ENCODE measurements at places on chromosomes 3 and 15. TPM values are rescaled to one million over a fixed set of nuclear protein-coding genes. Genes with fewer than 3 reads are reported as not detected.
A peak's percentile ranks its signal among the peaks of the same experiment; 100 is the strongest.

- no peak for DNase-seq
Measured at GRCh38 chr3:88626456-88627120, 476.8 kb downstream of the C3orf38 start.

DNA sequence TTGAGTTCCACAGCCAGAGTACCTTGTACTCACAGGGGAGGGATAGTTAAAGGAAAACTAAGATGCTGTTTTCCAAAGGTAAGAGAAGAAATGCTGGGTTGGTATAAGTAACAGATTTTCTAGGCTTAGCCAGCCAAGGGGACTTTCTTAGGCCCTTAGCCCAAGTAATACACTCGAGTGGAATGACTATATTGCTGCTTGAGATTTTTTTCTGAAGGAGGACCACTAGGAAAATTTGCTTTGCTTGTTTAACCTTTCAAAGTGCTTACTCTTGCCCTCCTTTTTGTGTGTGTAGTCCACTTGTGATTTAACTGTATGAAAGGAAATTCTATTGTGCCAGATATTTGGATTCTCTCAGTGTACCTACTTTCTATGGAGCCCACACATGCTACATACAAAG lies 50.5 kb downstream of the IL5RA start:
- no peak for DNase-seq

P2RY14 gene
- total RNA-seq: 1.5 TPM

NKTR gene
- total RNA-seq: 68.7 TPM

DNA sequence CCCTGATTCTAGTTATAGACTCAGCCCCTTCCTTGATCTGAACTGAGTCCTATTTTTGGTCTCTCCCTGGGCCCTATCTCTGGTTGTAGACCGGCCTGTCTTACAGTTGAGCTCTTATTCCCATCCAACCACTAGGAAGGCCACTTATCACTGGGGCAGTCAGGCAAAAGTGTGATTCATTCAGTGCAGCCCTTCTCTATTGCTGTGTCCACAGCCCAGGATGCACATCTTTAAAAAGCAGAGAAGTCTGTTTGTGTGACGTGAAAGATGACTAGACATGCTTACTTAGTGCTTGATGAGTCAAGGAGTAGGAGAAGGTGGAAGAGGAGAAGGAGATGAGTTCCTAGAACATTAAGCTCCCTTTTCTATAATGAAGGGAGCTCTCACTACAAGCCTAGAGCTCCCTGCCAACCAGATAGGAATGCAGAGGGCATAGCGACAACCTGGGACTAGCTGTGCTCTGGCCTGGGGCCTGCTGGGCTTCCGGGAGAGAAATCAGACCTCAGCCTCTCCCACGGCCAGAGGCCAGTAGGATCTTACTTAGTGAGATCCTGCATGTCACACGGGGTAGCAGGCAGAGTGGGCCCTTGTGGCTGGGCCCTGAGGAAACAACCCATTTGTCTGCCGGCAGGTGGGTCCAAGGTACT lies 25.7 kb downstream of the INSYN1 start:
- DNase-seq: no peak

GRCh38 chr3:178480795-178481194 lies 55.4 kb upstream of the KCNMB2 start:
- no peak for DNase-seq

TICRR gene
- 2.2 TPM for total RNA-seq

DNA sequence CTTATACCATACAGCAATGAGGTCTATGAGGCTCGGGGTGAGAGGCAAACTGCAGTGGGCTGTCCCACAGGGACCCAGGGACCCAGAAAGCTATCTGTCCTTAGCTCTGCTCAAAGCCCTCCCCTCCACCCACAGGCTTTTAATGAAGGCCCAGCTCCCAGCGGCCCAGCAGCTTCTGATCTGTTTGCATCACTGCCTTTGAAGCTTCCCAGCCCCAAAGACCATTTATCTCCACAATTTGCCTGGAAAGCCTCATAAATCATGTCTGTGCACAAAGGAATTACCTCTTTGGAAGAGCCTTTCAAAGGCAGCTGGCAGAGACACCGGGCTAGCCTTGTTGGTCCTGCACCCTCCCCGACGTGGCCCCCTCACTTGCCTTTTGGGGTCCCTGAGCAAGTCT lies 123.9 kb downstream of the RAB11A start:
- DNase-seq: no peak

OR5K1 gene
- total RNA-seq: not detected

DNA sequence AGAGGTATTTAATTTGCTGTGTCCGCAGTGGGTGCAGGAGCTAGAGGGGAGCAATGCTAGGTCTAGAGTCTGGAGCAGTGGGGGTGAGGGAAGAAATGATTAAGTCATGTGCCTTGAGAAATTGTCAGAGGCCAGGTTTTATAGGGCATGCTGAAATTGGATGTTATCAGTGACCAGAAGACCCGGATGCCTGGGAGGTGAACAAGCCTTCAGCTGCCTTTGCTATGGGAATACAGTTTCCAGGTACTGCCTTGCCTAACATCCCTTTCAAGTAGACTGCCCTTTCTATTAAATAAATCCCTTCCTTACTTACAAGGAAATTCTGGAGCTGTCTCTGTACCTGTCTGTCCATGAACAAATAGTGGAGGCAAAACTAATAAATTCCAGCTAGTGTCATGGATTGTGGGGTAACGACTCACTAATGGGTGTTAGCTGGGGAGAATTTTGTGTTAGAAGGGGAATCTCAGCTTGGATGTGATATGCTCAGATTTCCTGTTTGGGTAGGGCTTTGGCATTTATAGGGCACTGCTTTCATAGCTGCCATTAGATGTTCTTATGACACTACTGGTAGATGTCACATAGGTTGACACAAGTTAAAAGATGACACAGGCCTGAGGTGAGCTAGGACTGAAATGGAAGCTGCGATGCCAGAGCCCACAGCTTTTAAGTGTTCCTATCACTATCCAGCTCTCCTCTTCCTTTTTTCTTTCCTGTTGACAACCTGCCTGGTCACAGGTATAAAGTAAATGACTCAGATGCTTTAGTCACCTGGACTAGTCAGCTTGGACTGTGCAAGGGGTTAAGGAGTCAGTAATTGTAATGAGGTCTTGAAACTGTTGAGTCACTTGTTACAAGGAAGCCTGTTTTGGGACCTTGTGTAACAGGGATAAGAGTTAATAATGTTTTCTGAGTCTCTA lies 21.3 kb downstream of the CHD2 start:
- no peak for DNase-seq

TMEM158 gene
- total RNA-seq: 0.98 TPM

- DNase-seq: no peak
Measured at GRCh38 chr3:99669879-99670555, 31.6 kb downstream of the COL8A1 start.

UBXN7 gene
- 14.3 TPM for total RNA-seq

CACNA1D gene
- total RNA-seq: 2.0 TPM

CSTA gene
- 0.22 TPM for total RNA-seq

SCAANT1 gene
- total RNA-seq: not detected

DMXL2 gene
- 18.7 TPM for total RNA-seq

- no peak for DNase-seq
Measured at GRCh38 chr3:18135060-18135814, 289.9 kb downstream of the SATB1 start.

GRCh38 chr3:58177747-58178527 lies 32.8 kb downstream of the DNASE1L3 start:
- DNase-seq: peak; percentile 92

GRCh38 chr15:92889390-92890107 lies 10.6 kb upstream of the CHD2 start:
- DNase-seq: no peak

CD200 gene
- 7.5 TPM for total RNA-seq

DNA sequence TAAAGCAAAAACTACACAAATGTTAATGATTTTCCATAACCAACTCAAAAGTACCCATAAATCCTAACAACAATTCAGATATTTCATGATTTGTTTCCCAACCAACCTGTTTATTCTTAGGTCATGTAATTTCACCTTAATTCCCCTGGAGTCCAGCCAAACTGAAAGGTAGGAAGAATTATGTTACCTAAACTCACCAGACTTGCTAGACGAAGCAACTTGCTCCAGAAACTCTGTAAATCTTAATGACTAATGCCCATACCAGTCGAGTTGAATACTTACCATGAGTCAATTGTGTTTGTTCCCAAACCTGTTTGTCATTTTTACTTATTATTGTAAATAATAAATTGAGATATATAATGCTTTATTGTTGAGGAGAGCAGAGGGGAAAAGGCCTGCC lies 1030.0 kb downstream of the TBL1XR1 start:
- DNase-seq: no peak

OXSM gene
- 11.0 TPM for total RNA-seq

GRCh38 chr15:58213587-58214338 lies 75.6 kb downstream of the AQP9 start:
- peak; percentile 48 for DNase-seq

DNA sequence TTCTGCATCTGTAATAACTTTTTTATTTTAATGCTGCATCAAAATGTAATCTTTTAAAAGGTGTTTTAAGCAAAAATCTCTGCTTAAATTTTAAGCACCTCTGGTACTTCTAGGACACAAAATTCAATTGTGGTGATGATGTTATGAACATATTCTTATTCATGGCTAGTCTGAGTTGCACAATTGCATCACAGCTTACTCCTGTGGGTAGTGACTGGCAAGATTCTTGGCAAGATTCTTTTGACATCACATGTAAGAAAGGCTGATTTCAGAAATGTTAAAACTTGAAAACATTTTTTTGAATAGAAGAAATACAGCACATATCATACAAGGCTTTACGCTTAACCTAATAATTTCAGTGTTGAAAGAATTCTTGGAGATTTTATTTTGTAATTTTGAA lies 35.7 kb downstream of the IQCH start:
- DNase-seq: no peak

DNA sequence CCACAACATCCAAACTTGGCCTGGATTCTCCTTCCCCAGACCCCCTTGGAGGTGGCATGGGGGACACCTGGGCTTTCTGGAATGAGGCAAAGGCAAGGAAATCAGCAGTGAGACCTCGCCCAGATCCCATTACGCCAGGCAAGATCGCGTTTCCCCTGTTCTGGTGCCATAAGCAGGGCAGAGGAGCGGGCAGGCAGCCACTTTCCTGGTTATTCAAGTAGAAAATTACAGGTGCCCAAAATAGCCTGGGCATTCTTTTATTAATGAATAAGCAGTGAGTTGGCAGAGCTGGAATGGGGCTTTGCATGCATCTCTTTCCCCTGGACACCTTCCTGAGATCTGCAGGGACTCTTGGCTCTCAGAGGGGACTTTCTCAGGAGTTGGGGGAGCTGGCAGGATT lies 31.5 kb upstream of the FAM107A start:
- no peak for DNase-seq

GRCh38 chr15:29470311-29470710 lies 200.7 kb upstream of the NSMCE3 start:
- no peak for DNase-seq

- no peak for DNase-seq
Measured at GRCh38 chr3:20104167-20104661, 64.0 kb downstream of the KAT2B start.

DNA sequence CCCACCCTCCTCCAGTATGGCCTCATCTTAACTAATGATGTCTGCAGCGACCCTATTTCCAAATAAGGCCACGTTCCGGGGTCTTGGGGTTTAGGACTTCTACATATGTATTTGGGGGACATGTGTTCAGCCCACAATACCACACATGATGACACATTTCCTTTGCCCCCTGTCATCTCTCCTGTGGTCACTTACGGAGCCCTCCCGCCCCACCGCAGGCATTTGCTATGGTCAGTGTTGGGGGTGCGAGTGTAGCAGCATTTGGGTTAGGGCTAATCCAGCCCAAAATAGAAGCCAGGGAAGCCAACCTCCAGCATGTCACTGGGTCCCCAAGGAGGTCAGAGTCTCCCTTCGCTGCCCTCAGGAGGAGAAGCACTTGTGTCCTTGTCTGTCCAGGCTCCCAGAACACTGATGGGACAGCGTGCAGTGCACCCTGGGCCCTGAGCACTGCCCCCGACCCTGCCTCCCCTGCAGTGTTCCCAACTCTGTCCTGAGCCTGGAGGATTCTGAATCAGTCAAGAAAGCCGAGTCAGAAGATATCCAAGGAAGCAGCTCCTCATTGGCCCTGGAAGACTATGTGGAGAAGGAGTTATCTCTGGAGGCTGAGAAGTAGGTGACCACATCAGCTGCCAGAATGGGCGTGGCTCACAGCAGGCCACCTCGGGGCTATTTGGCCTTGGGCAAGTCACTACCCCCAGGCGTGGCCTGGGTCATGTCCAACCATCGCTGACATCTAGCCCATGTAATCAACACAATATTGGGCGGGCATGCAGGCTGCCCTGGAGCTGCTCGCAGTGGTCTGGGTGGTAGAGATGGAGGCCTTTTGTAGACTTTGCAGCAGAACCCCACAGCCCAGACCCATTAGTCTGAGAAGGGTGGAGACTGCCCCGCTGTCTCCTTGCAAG lies 46.9 kb upstream of the FGD5 start:
- no peak for DNase-seq

GRCh38 chr3:12709334-12709733 lies 45.4 kb upstream of the RAF1 start:
- DNase-seq: no peak

DNA sequence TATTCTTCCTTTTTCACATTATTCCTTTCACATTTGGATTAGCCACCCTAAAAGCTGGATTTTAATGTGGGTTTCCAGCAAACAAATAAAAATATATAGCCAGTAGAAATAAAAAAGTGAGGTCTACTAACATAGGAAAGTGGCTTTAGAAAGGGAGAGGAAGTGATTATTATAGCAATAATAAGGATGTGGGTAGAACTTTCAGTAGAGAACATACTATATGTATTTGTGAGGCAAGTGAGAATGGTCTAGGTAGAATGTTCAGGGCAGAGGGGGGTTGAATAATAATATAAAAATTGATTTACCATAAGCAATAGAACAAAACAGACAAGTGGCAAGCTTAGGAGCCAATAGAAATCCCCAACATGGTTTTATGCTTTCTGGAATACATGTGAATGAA lies 88.6 kb downstream of the NR1I2 start:
- DNase-seq: no peak

- no peak for DNase-seq
Measured at GRCh38 chr3:167305340-167305890, 74.7 kb downstream of the ZBBX start.

DNA sequence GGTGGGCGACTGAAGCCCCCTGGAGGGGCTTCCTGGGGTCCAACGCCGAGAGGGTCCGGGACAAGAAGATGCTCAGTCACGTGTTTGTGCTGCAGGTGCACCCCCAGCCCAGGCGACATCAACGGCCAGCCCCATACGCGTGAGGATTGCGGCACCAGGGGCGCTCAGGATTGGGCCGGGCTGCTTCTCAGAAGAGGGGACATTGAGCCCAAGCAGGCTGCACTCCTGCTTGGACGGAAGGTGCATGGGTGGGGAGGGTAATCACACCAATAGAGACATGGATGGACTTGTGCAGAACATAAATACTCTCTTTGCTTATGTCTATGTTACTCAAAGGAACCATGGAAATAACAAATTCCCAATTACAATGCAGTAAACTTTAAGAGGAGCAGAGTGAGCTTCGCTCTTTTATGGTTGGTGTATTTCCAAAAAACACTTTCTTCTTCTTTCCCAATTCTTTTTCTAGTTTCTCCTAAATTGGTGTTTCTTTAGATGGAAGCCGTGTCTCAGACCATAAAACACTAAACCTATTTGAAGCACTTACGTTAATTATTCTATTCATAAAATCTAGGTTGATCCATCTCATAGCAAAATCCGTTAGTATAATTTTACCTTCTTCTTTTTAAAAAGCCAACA lies 182.7 kb downstream of the GOLGA6L6 start:
- no peak for DNase-seq

All from muscle of leg (tissue), 16 donors.